ENCODE measurements at places on chromosomes 2 and 18.

- no peak for DNase-seq
Observed at GRCh38 chr2:226440127-226440918, 359.3 kb downstream of the IRS1 start.

DNA sequence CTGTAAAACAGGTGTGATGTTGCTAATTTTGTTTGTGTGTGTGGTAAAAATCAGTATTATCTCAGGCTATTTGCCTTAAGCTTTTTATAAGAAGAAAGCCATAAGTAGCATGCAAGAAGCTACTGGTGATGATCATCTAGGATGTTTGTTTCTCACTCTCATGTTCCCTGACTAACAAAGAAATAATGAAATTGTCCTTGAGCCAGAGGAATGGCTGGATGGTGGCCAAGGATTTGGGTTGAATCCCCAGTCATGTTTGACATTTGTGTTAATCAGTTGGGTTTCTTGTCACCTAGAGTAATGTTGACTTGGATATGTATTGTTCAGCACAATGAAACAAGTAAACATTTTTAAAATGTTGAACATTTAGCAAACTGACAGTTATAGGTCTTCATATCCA, 496.8 kb upstream of the ZEB2 start:
- no peak for DNase-seq

- DNase-seq = no peak
Observed at GRCh38 chr2:135202751-135203150, 150.7 kb downstream of the RAB3GAP1 start.

DNA sequence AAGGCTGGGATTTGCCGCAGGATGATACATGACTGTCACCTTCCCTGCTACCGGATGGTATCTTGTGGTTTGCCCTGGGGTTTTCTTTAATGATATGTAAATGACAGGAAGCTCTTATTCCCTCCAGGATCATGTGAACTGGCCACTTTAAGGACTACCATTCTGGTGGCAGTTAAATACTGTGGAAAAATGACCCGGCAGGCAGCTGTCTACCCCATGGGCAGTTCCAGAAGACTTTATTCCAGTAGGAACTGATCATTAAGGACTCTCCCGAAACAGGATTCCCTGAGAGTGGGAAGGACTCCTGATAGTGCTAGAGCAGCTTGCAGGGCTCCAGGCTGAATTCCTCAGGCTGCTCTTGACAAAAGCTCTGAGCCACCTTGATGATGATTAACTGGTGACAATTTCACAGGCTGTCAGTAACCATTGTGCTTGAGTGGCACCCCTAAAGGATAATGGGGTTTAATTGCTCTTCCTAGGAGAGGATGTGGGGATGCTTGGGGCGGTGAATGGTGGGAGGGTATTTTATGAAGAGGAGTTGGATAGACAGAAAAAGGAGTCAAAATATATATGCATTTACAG, 212.0 kb downstream of the CPS1 start:
- no peak for DNase-seq

DNA sequence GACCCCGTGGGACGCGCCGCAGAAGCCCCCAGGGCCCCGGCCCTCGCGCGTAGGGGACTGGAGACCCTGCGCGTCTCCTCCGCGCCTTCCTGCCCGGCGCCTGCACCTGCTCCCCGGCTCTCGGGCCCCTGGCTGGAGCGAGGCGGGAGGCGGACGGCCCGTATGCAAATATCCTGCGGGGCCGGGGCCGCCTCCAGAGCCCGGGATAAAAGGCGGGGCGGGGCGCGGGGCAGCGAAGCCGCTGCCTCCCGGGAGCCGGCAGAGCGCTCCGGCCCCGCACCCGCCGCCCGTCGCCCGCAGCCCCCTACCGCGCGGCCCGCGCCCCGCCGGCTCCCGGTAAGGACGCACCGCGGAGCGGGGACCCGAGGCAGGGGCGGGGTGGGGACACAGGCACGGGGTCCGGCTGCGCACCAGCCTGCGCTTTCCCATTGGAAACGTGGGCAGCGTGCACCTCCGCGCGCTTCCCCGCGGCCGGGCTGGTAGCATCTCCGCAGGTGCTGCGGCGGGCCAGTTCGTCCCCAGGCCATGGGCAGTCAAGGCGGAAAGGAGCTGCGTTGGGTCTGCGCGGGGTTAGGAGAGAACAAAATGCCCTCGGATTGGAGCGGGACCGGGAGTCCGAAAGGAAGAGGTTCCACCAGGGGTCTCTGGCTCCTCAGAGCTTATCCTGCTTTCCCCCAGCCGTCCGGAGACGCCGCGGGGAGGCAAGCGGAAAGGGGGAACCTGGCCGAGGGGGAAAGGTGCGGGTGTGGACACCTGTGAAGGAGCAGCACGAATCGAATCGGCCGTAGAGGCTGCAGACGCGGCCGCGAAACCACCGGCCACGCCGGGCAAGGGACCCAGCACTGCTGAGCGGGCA, at the start of gene ATP6V1C2:
Gene ATP6V1C2 (plus strand): TSS at position 235 of the 856 bp plus-strand sequence. CDS start 1,220 bp downstream, outside the sequence.
- DNase-seq = no peak

All from RWPE2 (cell line).